GM12891 (cell line): ENCODE measurements at places on chromosomes 6 and 20.
A peak's percentile ranks its signal among the peaks of the same experiment; 100 is the strongest.

GRCh38 chr20:62736407-62737071, 27.9 kb downstream of the NTSR1 start:
- no peak for DNase-seq

- no peak for DNase-seq
Measured at GRCh38 chr6:111114482-111114881, 27.2 kb downstream of the SLC16A10 start.

DNA sequence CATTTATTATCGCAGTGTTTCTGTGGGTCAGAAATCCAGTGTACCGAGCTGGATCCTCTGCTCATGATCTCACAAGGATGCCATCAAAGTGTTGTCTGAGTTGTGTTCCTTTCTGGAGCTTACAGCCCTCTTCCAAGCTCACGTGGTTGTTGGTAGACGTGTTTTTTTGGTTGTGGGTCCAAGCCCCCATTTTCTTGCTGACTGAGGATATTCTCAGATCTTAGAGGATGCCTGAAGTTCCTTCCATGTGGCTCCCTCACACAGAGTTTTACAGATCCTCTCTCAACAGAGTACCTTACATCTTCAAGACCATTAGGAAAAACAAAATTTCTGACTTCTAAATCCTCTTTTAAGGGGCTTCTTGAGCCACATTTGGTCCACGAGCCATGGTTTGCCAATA, 78.1 kb downstream of the TINAG start:
- no peak for DNase-seq

DNA sequence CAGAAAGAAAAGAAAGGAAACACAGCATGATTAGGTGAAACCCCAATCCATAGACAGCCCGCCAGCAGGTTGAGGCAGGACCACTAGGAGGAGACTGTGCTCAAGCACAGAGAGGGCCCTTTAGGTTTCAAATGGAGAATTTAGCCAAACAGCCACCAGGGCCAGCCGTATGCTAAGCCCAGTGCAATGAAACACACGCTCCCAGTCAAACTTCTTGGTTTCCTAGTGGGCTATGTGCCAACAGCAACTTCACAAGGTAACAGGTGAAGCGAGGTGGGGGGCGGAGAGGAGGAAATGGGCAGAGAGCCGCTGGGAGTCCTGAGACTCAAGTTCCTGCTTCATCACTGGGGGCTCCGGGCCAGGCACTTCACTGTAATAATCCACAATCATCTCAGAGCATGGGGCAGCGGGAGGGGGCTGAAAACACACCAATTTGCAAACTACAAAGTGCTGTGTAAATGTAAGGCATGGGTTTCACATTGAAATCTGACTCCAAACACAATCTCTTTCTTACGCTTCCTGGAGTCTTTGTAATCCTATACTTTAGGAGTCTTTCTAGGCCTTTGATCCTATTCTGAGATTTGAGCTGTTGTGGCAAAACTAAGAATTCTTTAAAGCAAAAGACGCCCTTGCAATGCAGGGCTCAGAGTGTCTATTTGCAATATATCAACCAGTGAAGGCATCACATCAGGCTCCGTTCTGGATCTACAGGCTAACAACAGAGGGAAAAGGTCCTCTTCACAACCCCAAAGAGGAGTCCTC, 117.3 kb downstream of the OPRM1 start:
- peak; percentile 8 for DNase-seq

DNA sequence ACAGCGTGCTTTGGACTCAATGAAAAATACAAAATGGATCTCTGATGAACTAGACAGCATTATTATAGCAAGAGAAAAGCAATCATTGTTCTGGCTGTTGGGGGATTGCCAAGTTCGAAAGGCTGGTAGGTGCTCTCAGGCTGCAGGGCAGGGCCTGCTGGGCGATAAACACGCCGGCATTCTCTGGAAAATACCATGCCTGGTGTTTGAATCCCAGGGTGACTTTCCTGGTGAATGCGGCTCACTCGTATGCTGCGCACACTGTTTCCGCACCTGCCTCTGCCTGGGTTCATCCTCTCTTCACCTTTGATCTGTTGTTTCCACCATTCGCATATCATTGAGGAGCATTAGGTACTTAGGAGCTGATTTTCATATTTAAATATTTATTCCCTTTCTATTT, 37.4 kb downstream of the GCNT2 start:
- DNase-seq: no peak
